Activated naive CD4-positive, alpha-beta T cell treated with anti-CD3 and anti-CD28 coated beads for 36 hours (primary cell): ENCODE measurements at places on chromosomes 12 and 14. TPM values are rescaled to one million over a fixed set of nuclear protein-coding genes. Genes with fewer than 3 reads are reported as not detected.

DNA sequence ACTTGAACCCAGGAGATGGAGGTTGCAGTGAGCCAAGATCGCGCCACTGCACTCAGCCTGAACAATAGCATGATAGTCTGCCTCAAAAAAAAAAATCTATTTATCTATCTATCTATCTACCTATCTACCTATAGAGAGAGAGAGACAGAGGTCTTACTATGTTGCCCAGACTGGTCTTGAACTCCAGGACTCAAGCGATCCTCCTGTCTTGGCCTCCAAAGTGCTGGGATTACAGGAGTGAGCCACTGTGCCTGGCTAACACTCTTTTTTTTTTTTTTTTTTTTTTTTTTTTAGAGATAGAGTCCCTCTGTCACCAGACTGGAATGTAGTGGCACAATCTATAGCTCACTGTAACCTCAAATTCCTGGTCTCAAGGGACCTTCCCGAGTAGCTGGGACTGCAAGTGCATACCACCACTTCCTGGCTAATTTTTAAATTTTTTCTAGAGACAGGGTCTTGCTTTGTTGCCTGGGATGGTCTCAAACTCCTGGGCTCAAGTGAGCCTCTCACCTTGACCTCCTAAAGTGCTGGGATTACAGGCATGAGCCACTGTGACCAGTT, 1.9 kb downstream of the FAM186A start:
- DNase-seq: no peak

SERPINA3 gene
- total RNA-seq: not detected

GRCh38 chr14:20417250-20418186, 4.2 kb upstream of the TEP1 start:
- DNase-seq: peak; percentile 20

DNA sequence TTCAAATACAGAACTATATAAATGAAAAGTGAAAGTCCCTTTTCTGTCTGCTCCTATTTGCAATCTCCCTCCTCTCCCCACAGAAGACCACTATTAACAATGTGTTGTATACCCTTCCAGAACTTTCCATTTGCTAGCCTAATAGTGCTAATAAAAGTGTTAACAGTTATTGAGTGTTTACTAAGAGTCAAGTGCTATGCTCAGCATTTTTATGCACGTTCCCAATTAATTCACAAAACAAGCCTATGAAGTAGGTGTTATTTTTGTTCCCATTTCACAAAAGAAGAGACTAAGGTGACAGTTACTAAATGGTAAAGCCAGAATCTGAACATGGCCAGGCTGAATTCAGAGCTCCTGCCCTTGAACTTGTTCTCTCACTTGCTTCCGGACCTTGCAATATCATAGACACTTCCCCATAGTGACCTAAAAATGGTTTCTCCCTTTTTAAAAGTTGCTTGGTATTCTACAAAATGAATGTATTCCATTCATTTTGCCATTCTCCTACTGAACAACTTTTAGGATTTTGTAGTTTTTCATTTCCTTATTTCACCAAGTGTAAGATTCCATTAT, 1.6 kb upstream of the PRKAB1 start:
- no peak for DNase-seq

- DNase-seq: peak; percentile 37
These were observed 9.1 kb downstream of the CRACR2A start for GRCh38 chr12:3743803-3744202.

DNA sequence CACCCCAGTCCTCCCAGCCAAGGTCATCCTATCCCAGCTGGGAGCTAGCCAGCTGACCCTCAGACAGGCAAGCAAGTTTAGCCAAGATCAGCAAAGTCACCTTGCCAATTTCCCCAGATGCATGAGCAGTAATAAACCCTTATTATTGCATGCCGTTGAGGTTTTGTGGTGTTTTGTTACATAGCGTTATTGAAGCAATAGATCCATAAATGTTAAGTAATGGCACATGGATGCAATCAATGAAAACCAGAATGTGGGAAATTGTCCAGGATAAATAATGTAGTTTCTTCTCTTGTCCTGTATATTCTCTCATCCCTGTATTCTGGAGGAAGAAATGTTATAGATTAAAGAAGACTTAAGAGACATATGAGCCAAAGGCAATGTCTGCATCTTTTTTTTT, 18.0 kb upstream of the TMEM260 start:
- no peak for DNase-seq

FRMD6 gene
- total RNA-seq: 3.2 TPM

HDAC7 gene
- total RNA-seq: 272 TPM

- no peak for DNase-seq
These were observed 145.6 kb downstream of the PRKD1 start for GRCh38 chr14:29782041-29782440.

GRCh38 chr14:73714656-73715081, 485 bp upstream of the PNMA1 start:
- no peak for DNase-seq

PAH gene
- total RNA-seq: not detected

DNA sequence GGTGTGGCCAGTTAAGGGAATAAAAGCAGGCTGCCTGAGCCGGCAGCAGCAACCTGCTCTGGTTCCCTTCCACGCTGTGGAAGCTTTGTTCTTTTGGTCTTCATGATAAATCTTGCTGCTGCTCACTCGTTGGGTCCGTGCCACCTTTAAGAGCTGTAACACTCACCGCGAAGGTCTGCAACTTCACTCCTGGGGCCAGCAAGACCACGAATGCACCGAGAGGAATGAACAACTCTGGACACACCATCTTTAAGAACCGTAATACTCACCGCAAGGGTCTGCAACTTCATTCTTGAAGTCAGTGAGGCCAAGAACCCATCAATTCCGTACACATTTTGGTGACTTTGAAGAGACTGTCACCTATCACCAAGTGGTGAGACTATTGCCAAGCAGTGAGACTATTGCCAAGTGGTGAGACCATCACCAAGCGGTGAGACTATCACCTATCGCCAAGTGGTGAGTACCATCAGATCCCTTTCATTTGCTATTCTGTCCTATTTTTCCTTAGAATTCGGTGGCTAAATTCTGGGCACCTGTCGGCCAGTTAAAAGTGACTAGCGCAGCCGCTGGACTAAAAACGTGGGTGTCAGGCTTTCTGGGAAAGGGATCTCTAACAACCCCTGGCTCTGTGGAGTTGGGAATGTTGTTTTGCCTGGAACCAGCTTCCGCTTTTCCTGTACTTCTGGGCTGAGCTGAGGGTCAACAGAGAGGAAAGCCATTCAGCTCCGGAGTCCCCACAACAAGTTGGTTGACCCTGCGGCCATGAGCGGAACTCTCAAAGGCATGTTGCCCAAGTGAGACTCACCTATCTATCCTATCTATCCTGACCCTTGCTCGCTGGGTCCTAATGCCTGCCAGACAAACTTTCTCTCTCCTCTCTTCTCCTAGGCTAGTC, at the start of gene DHRS2:
Gene DHRS2, plus strand, starts transcription at position 48 of the 895 bp plus-strand sequence. CDS start 2,501 bp downstream, outside the sequence.
- no peak for DNase-seq

PTPN6 gene
- total RNA-seq: 348 TPM

- no peak for DNase-seq
These were observed 414.4 kb downstream of the DPF3 start for GRCh38 chr14:72479461-72479931.

GRCh38 chr14:95309261-95310051, 10.3 kb downstream of the CLMN start:
- DNase-seq: no peak

DNA sequence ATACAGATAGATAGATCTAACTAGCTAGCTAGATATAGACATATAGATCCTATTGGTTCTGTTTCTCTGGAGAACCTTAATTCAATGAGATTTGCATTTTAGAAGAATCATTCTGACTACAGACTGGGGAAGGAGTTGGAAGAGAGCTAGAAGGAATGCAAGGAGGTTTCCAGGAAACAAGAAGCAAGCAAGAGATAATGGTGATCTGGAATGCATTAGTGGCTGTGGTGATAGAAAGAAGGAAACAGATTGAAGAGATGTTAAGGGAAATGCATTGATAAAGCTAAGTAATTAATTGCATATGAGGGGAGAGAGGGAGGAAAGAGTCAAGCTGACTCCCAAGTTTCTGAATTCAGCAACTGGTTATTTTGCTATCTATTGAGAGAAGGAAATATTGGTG, 42.7 kb downstream of the DBX2 start:
- DNase-seq: no peak

- peak; percentile 36 for DNase-seq
These were observed 55.3 kb downstream of the LRCOL1 start for GRCh38 chr12:132554845-132555630.

NRXN3 gene
- not detected for total RNA-seq

MYRFL gene
- not detected for total RNA-seq

- no peak for DNase-seq
These were observed 10.2 kb upstream of the C12orf43 start for GRCh38 chr12:121026274-121027045.

GRCh38 chr14:24335461-24336171, 745 bp upstream of the ADCY4 start:
- DNase-seq: no peak

GRCh38 chr12:58942345-58942744, 22.0 kb upstream of the LRIG3 start:
- no peak for DNase-seq

- DNase-seq: no peak
These were observed 65.1 kb downstream of the IRF2BPL start for GRCh38 chr14:76963372-76963771.

DNA sequence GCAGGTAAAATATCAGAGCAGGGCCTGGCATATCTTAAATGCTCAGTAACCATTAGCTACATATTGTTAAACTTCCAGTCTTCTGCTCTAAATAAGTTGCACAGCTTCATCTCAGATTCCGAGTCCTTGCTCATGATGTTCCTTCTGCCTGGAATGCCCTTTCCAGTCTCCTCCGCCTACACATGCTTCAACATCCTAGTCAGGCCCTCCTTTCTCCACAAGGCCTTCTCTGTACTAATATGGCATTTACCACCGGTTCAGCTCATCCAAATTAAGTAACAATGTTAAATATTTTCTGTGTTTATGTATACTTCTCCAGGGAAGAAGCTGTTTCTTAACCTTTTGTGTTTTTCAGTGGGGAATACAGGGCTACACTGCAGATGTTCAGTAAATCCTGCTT, 8.5 kb downstream of the DHH start:
- DNase-seq: no peak

DNA sequence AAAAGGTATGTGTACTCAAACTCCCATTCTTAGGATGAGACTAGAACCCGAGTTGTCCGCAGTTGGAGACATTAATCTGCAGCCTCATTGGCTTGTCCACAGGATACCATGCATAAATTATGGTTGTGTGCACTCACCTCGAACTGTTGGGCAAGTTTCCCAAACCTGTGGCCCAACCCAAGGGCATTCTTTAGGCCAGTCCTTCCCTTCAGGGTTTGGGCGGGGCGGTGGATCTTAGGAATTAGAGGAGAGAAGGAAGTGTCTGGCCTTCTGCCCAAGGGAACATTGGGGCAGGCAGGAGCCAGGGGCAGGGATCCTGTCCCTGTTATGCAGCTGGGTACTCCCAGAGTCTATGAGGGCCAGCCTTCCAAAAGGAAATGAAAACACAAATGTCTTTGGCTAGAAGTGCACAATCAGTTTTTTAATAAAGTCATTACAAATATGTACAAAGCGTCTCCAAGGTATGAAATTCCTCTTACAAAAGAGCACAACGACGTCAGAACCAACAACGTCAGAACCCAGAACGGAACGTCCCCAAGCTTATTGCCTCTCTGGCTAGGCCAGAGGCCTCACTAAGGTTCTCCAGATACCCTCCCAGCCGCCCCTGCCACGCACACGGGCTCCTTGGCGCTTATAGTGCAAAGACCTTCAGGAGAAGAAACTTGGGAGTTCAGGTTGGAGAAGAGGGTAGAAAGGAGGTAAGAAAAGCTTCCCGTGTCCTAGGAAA, 25.3 kb downstream of the HRK start:
- DNase-seq: no peak

PPHLN1 gene
- total RNA-seq: 52.9 TPM

SNRNP35 gene
- 21.8 TPM for total RNA-seq

GDF3 gene
- total RNA-seq: not detected

DNA sequence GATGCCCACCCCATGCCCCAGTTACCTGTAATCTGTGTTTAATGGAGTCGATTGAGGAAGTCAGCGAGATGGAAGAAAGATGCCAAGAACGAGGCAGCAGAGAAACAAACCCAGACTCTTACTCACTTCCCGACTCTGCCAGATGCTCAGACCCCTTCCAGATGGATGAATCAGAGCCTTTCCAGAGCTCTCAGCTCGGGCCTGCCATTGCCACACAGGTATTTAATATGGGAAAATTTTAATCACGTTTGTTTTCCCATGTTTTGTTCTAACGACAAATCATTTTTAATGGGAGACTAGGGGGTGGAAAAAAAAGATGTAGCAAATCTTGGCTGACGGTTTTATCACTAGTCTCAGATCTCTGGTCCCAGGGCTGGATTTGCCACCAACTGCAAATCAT, 72.5 kb upstream of the SRRM4 start:
- DNase-seq: no peak

NFE2 gene
- not detected for total RNA-seq
